ENCODE measurements at places on chromosomes 3 and 15.

DNA sequence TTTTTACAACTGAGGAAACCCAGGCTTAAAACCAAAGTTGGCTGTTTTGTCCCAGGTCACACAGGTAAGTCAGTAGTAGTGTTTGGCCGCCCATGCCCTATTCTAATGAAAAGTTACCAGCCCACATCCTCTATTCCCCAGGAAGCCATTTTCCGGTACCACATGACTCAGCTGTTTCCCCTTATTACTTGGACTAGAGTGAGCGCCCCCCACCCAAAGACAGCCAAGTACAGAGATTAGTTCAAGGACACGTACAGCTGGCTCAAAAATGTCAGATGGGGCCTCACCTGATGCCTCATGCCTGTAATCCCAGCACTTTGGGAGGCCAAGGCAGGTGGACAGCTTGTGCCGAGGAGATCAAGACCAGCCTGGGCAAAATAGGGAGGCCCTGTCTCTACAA lies 8.5 kb upstream of the KLHL6 start:
- no peak for DNase-seq

DNA sequence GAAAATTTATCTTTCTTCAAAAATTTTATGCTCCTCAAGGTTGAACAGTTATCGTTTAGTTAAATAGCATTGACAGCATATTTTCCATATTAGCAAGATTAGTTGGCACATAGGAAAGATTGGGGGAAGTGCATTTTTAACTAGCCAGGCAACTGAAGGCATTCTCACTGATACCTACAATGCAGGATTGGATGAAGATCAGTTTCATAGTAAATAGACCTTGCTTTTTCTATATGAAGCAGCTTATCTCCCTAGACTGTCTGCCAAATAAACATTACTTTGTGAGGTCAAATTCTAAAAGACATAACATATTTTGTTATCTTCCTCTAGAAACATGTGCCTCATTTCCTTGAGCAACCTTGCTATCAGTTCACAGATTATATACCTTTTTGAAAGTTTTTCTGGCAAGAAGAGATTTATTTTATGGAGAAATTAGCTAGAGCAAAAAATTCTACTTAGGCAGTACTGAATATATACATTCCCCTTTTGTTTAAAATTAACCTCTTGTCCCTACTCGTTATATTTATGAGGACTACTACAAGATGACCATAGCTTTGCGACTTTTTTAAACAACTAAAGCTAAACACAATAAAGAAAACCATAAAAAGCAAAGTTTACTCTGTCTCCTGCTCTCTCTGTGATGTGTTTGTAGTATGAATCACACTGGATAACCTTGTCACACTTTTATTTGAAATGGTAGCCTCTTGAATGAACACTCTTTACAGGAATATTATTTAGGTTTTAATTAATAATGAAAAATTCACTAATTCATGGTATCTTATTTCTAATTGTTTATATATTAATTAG lies 654.9 kb upstream of the TBL1XR1 start:
- DNase-seq, result no peak

GRCh38 chr3:115108614-115109013 lies 38.5 kb downstream of the ZBTB20 start:
- no peak for DNase-seq

DNA sequence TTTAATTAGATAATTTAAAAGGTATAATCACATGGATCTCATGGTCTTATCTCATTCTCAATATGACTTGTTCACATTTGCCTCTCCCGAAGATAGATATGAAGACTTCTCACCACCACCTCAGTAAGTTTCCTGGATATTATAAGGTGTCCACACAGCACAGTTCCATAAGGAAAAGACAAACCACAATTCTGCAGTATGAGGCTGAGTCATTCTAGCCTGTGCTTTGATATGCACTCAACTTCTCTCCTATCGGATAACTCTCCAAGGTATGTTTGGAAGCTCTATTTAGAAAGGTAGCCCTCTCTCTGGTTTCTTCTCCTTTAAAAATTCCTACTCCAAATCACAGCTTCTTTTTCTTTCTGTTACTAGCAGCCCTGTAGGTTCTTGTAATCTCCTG lies 612.8 kb downstream of the ZPLD1 start:
- no peak for DNase-seq

- no peak for DNase-seq
Observed at GRCh38 chr3:189776149-189776824, 145.1 kb downstream of the TP63 start.

GRCh38 chr3:194028434-194029004 lies 107.4 kb upstream of the HES1 start:
- DNase-seq, result no peak

All from ecto neural progenitor cell (in vitro differentiated cells).